ENCODE measurements at places on chromosomes 3 and 15.

GRCh38 chr3:110575702-110576101 is 495.9 kb upstream of the NECTIN3 start:
- DNase-seq = no peak

- no peak for DNase-seq
Observed at GRCh38 chr3:29319798-29320197, 38.9 kb downstream of the RBMS3 start.

DNA sequence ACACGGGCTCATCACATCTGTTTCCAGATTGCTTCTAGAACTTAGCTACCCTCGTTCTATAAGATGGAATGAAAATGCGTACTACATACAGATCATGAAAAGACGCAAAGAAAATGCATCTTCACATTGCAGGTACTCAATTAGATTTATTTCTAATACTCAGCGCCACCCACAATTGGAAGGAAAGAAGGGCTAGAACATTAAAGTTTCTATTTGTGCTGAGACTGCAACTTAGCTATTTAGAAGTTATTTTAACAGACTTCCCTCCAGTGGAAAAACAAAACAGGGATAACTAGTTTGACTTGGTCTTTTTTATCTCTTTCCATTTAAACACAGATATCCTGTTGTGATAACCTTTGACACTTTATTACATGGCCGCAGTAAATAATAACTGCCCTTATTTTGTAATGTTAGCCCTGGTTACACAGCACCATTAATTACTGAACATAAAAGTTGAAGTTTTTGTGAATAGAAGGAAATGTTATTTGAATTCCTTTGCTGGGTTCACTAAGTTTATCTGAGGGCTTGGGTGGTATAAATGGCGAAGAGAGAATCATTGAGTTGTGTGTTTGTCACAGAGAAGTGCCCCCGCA is 86.9 kb upstream of the SLC25A26 start:
- no peak for DNase-seq

GRCh38 chr3:129353589-129353941 is 74.9 kb downstream of the EFCAB12 start:
- DNase-seq = no peak

GRCh38 chr3:167067787-167068161 is 312.3 kb downstream of the ZBBX start:
- no peak for DNase-seq

GRCh38 chr3:67580430-67581000 is 73.9 kb downstream of the SUCLG2 start:
- no peak for DNase-seq

DNA sequence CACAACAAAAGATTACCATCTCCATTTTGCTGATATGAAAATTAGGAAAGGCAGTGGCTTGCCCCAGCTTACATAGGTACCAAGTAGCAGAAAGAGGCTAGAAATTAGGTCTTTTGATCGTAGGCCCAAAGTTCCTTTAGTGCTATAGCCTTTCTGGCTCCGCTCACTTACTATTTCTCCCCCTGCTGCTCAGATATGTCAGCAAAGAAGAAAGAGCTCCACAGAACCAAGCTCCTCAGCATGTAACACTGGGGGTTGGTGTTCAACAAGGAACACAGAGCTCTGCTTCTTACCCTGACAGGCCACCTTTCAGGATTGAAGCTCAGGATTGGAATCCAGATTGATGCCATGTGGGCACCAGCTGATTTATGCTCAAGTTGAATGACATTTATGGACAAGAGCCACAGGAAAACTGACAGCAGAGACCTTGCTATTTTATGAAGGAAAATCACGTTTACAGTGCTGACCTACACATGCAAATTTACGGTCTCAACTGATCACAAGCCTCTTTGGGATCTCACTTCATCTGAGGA is 6.1 kb upstream of the IL12A start:
- DNase-seq = no peak

DNA sequence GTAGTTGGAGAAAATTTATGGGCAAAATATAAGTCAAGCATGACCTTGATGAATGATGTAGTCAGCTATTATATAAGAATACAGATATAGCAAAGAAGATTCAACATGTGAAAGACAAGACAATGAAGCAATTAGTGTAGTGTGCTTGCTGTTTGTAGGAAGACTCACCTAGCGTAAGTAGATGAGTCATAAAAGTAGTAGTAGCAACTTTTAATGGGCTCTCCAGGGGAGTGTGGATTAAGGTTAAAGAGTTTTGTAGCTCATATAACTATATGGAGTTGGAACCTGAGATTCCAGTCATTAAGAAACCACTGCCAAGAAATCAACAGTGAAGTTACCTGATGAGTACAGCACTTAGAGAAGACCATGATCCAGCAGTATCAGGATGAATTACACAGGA is 444.7 kb upstream of the CNTN3 start:
- no peak for DNase-seq

DNA sequence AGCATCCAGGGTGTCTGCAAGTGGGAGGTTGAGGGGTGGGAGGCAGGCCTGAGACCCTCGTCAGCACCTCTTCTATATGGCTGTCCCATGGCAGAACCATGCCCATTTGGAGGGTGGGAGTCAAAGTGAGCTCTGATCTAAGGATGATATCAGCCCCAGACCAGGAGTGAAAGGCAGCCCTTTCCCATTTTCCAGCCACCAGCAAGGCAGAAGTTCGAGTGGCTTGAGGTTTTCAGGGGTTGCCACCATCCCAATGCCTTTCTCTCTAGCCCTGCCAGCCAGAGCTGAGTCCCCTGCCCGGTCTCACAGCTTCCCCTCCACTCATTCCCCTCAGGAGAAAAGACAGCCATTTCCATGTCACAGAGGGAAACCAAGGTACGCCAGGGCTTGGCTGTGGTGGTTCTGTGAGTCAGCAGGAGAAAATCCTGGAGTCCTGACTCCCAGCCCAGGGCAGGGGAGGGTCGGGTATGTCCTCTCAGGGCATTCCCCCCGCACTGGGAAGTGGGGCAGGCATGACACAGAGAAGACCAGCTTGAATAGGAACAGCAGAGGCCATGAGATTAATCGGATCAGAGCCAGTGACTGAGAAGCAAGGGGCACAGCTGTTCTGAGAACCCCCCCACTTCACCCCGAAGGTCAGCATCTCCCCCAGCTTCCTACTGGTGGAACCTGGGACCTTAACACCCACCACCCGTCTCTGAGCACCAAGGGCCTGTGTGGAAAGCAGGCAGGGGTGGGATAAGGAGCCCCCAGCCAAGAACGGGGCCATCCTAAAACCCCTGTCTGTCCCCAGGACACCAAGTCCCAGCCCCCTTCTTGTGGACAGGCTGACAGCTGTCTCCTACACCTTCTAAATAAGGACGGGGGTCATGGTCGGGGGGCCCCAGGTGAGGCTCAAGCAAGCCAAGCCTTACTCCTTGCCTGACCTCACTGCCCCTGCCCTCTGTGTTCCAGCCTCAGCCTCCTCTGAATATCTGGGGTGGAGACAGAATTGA is 965 bp upstream of the SLC38A3 start:
- DNase-seq = no peak

GRCh38 chr3:47022641-47023071 is 43.2 kb downstream of the NBEAL2 start:
- no peak for DNase-seq

GRCh38 chr15:90883976-90884718 is at the start of gene FES:
Gene FES (plus strand): TSS chr15:90884504. CDS start chr15:90885046, 542 bp downstream.
- DNase-seq = peak; percentile 74

All from cardiac fibroblast (primary cell).